ENCODE measurements at places on chromosomes 12 and 14.

- DNase-seq, result no peak
Observed at GRCh38 chr12:113097716-113098440, 37.7 kb downstream of the RASAL1 start.

GRCh38 chr12:121334513-121335343 lies 17.5 kb downstream of the ANAPC5 start:
- no peak for DNase-seq

GRCh38 chr12:64065881-64066451 lies 156.1 kb downstream of the KICS2 start:
- DNase-seq, result no peak

- DNase-seq, result no peak
Observed at GRCh38 chr14:65958664-65959562, 527.3 kb upstream of the CCDC196 start.

DNA sequence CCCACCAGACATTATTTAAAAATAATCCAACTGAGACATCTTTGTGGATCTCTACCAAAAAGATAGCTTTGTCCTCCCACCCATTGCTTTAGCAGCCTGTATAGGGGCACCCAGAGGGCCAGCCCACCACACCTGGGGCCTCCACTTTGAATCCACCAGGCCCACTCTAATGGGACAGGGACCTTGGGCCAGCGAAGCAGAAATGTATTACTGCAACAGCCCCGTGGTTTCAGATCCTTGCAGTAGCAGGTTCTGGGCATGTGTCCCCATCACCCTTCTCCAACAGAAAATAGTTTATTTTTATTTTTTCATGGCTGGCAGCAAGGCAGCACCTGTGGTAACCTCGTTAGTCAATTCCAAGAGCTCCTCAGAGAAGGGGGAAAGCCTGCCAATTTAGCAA lies 218.4 kb downstream of the ZFP36L1 start:
- no peak for DNase-seq

Data from stimulated activated CD4-positive, alpha-beta T cell treated with anti-CD3 and anti-CD28 coated beads, Interleukin-1b, Interleukin-23, amount 100 ng/mL, for 1 hour (primary cell).